ENCODE measurements at places on chromosomes 3 and 15. TPM values are rescaled to one million over a fixed set of nuclear protein-coding genes. Genes with fewer than 3 reads are reported as not detected.

DNA sequence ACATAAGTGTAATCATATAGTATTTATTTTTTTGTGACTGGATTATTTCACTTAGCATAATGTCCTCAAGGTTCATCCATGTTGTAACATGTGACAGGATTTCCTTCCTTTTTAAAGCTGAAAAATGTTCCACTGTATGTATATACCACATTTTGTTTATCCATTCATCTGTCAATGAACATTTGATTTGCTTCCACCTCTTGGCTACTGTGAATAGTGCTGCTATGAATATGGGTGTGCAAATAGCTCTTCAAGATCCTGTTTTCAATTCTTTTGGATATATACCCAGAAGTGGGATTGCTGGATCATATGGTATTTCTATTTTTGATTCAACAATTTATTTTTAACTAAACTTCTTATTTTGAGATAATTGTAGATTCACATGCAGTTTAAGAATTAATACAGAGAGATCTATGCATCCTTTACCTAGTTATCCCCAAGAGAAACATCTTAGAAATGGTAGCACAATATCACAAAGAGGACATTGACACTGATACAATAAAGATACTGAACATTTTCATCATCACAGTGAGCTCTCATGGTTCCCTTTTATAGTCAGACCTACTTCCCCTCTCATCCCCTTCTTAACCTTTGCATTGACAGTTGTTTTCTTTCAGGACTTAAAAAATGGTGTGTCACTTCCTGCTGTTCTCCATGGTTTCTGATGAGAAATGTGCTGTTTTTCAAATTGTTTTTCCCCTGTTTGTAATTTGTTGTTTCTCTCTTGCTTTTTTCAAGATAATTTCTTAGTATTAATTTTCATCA, 90.1 kb downstream of the SATB1 start:
- DNase-seq, result no peak

- DNase-seq, result no peak
Observed at GRCh38 chr3:111763001-111763471, 96.0 kb upstream of the PHLDB2 start.

DNA sequence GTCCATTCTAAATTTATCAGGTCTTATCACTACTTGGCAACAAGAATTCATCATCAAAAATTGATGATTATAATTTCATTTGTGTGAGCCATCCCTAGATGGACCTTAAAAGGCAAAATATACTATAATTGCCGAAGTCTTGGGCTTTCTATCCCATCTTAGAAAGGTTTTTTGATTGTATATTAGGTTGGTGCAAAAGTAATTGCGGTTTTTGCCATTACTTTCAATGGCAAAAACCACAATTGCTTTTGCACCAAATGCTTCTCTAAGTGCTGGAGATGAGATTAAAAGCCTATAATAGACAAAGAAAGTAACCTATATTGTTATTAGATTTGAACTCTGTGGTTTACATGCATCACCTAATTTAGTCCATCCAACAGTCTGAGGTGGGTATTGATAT, 612.9 kb downstream of the ZNF385D start:
- no peak for DNase-seq

DNA sequence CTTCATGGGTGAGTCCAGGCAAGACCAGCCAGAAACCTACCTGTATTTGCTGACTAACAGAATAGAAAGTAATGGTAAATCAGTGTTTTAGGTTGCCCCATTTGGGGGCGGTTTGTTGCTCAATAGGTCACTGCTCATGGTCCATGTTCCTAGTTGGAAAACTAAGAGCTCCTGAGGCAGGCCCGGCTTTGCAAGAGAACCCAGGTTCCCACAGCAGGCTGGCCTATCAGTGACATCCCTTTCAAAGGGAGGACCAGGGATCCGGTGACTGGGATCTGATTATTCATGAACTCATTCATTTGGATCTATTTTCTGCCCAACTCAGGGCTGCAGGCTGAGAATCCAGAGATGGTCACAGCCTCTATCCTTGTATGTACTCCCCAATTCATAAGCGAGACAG, 163.9 kb downstream of the WNT7A start:
- DNase-seq, result peak; percentile 6

- DNase-seq, result no peak
Observed at GRCh38 chr3:65749066-65749465, 289.7 kb downstream of the MAGI1 start.

DNA sequence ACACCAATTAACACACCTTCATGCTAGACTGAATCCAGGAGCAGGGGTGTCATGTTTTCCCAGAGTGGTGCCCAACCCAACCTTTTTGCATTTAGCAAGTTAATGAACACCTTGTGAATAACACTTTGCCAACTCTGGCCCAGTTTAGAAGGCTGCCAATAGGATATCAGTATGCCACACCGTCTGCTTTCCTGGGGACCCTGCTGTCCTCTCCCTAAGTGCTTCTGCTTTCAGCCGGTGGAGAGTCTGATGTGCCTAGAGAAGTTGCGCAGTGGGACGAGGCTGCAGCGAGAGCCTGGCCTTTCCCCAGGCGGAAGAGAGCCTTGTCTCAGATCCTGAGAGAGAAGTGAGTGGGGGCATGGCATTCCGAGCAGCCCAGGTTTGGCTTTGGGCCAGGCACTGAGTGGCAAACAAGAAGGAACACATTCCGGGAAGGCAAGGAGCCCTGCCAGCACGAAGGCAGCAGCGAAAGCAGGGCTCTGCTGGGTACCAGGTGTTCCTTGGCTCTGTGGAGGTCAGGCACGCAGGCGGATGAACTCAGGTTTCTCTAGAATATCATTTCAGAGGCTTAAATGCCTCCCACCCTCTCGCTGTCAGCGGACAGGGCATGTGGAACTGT, 36.9 kb downstream of the SENP8 start:
- DNase-seq, result no peak

- DNase-seq, result no peak
Observed at GRCh38 chr3:189567766-189568420, 63.3 kb upstream of the TP63 start.

DNA sequence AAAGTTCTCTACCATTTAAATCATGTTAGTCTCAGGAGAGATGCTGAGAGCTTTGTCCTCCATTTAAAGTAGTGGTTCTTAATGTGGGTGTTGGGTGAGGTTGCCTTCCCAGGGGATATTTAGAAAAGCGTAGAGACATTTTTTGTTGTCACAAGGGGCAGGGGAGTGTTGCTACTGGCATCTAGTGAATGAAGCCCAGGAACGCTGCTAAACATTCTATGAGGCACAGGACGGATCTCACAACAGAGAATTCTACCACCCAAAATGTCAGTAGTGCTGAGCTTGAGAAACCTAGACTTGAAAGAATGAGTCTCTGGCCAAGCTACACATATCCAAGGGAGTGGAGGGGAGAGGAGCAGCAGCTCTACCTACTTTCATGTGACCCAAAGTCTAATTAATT, 60.7 kb upstream of the CTNNB1 start:
- no peak for DNase-seq

DNA sequence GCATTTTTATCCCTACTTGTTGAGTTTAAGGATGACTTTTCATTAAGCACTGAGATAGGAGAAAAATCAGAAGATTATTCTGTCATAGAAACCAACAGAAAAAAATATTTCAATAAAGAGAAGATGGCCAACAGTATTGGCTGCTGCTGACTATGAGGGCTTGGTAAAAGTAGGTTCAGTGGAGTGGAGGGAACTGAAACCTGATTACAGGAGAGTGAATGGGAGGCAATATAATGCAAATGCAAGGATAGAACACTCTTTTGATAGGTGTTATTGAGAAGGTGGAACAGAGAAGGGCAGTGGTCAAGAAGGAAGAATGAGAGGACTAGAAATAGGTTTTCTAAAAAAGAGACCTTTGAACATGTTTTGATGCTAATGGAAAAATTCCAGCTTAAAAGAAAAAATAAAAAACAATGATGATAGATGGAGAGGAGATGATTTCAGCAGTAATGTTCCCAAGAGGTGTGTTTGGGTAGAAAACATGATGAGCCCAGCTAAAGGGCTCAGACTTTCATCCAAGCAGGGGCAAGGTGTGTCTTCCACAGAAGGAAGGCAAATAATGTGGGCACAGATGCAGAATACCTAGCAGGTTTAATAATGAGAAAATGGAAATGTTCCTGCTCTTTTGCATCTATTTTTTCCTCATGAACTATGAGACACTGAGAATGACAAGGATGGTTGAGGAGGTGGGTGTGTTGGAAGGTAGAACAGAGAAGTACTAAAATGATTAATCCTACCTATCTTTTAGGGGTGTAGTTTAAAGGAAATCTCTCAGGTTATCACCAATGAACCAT, 397.9 kb upstream of the GOLIM4 start:
- DNase-seq, result no peak

GRCh38 chr3:5239602-5240001, 52.1 kb downstream of the EDEM1 start:
- DNase-seq, result no peak

DNA sequence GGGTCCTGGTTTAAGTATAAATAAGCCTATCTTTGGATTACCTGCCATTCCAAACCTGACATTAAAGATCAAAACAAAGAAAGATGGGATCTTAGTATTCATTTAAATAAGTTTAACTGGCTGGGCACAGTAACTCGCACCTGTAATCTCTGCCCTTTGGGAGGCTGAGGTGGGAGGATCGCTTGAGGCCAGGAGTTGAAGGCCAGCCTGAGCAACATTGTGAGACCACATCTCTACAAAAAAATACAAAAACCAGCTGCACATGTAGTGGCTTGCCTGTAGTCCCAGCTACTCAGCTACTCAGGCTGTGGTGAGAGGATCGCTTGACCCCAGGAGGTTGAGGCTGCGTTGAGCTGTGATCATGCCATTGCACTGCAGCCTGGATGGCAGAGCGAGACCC, 176.9 kb downstream of the FNDC3B start:
- DNase-seq, result no peak

- DNase-seq, result no peak
Observed at GRCh38 chr3:69786854-69787253, 47.6 kb downstream of the MITF start.

DNA sequence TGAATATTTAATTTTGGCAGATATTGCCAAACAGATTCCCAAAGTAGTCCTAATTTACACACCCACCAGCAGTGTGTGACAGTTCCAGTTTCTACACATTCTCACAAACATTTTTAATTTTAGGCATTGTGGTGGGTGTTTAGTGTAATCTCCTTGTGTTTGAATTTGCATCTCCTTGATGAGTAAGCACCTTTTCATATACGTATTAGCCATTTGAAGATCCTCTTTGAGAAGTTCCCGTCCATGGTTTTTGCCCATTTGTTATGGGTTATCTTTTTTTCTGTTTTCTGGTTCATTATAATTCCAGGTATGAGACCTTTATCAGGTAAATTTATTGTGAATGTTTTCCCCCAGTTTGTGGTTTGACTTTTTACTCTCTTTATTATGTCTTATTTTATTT, 2.3 kb upstream of the TM4SF19 start:
- DNase-seq, result no peak

DNA sequence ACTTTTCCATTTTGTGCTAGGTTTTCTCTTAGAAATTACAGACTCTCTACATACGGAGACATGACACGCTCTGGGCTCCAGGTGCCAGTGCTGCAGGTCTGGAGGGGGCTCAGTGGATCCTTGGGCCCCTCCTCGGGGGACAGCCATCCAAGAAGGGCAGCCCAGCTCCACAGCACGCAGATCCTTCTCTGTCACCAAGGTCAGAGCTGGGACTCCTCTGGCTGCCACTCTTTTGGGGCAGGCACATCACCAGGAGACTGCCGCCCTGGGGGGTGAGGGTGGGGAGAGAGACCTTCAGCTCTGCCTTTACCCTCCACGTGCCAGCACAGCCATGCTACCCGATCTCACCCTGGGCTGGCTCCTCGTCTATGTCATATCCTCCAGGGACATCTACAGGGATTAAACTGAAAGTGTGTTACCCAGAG, 65.6 kb downstream of the ATP10A start:
- DNase-seq, result no peak

GRCh38 chr15:89472785-89473256, 23.6 kb downstream of the RHCG start:
- DNase-seq, result peak; percentile 94

- DNase-seq, result no peak
Observed at GRCh38 chr3:62875558-62876002, 364 bp upstream of the CADPS start.

DNA sequence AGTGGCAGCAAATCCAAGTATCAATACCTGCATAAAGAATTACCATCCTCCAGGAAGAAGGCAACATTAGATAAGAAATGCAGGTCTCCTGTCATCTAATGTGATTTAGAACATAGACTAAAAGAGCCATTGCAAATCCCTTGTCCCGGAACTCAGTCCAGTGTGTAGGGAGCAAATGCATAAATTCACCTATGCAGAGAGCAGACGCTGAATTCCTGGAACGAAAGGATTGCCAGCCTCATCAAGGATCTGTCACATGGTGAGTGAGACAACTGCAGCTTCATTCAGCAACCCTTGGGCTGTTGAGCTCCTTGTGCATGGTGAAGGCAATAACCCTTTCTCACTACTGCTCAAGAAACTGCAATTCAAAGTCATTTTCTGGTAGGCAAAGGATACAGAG, 696.8 kb upstream of the CFAP20DC start:
- no peak for DNase-seq

ZNF770 gene
- total RNA-seq, result 111 TPM

TRPC1 gene
- 18.6 TPM for total RNA-seq

UROC1 gene
- total RNA-seq, result not detected

CLDN1 gene
- 2.1 TPM for total RNA-seq

SPTSSB gene
- 1.4 TPM for total RNA-seq

AMT gene
- total RNA-seq, result 38.8 TPM

TMEM42 gene
- 12.2 TPM for total RNA-seq

SLC30A4 gene
- total RNA-seq, result 0.02 TPM

TERC gene
- total RNA-seq, result 14.1 TPM

CD86 gene
- not detected for total RNA-seq

GNAT1 gene
- total RNA-seq, result not detected

SNX22 gene
- total RNA-seq, result 4.8 TPM

TMEM207 gene
- not detected for total RNA-seq

NBEAL2 gene
- total RNA-seq, result 50.4 TPM

COL8A1 gene
- 0.26 TPM for total RNA-seq

SLC28A1 gene
- total RNA-seq, result not detected

SEMA3F gene
- 14.3 TPM for total RNA-seq

PTPN23 gene
- total RNA-seq, result 38.0 TPM

NR2F2 gene
- 0.24 TPM for total RNA-seq

All from H9 (cell line).